NCI-H446 (cell line): ENCODE measurements at places on chromosomes 5 and 9.

- no peak for DNase-seq
Observed at GRCh38 chr5:20087299-20087698, 99.3 kb upstream of the CDH18 start.

GRCh38 chr5:36355516-36355915 lies 53.8 kb upstream of the RANBP3L start:
- DNase-seq, result no peak

DNA sequence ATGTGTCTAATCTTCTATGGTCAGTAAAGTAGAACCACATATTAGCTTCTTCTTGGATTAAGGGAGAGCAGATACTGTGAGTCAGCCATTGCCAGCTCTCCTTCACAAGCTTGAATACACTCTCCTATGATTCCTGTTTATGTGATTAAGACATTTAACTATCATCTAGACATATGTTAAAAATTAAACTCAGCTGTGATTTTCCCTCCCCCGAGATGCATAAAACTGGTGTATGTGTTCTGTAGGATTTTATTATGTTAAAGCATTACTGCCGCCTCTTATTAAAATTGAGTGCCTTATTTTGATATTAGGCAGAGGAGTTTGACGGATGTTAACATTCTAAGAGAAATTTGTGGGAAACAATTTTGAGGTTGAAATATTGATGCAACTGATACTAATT lies 114.6 kb downstream of the ACTBL2 start:
- DNase-seq, result no peak

- DNase-seq, result no peak
Observed at GRCh38 chr5:56305001-56305950, 72.1 kb upstream of the ANKRD55 start.

GRCh38 chr5:149151717-149152116 lies 10.4 kb downstream of the ABLIM3 start:
- no peak for DNase-seq

DNA sequence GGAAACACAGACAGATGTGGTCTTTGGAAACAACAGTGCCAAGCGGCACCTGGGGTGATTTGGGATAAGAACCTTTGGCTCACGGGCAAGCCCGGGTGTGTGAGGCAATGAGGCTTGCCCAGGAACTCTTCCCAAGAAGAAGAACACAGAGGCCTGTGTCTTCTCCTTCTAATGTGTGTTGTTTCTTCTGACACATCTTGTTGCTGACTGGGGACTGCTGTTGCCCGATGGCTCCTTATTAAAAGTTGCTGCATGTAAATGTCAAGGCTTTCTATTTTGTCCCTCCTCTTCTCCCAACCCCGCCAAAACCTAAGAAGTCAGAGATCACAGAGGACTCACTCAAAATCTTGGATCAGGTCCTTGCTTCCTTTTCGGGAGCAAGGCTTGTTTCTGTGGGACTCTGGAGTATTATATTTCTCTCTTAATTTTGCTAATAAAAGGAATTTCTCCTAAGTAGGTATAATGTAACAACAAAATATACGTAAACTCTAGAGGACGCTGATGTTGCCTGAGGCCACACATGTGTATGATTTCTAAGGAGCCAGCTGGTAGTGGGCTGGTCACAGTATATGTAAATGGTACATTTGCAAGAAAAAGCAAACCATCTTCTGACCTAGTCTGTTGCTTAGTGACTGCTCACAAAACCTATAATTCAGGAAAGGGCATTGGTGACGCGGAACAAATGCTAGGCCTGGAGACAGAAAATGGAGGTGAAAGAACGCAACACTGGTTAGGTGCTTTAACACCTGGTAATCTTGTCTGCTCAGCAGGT lies 232.5 kb downstream of the GADD45G start:
- no peak for DNase-seq

- DNase-seq, result no peak
Observed at GRCh38 chr9:112332214-112332613, 1.2 kb downstream of the PTBP3 start.

- DNase-seq, result no peak
Observed at GRCh38 chr5:131613423-131613822, 21.6 kb downstream of the RAPGEF6 start.

DNA sequence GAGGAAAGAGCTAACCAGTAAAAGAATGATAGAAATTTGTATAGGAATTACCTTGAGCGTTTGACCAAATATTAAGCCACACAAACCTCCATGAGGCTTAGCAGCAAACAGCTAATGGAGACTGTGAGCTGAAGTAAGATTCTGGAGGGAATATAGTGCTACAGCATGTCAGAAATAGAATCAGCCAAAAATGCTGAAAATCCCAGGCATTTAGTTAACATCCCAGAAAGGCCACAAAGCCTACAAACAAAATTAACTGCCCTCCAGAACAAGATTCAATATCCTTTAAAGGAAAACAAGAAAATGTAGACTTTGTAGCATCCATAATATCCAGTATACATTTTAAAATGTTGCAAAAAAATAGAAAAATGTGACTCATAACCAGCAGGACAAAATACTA lies 257.8 kb upstream of the TUSC1 start:
- no peak for DNase-seq

DNA sequence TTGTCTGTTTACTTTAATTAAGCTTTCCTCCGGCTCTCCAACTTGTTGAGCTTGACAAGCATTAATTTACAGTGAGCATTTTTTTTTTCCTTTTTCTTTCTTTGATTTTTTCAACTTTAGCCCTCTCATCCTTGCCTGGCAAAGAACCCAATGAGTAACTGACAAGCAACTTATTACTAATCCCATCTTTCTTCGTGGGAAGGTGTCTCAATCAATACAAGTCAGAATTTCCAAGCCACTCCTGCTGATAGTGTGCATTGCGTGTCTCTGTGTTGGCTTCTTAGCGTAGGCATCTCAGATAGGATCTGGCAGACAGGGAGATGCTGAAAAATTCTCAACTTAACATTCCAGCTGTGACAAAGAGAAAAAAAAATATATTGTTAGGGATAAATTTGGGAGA lies 527.7 kb upstream of the WWC1 start:
- no peak for DNase-seq

GRCh38 chr5:38188591-38188990 lies 69.8 kb upstream of the EGFLAM start:
- no peak for DNase-seq

DNA sequence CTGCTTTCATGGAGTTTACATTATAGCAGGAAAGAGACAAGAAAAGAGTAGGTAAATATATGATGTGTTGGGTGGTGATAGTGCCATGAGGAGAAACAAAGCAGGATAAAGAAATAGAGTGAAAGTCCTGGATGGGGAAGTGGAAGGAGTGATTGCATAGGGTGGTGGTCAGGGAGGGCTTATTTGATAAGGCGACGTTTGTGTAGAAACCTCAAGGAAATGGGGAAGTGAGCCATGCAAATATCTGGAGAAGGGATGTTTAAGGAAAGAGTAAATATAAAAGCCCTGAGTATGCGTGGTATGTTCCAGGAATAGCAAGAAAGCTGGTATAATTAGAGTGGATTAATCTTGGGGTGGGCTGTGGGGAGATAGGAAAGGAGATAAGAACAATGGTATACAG lies 134.7 kb upstream of the SV2C start:
- no peak for DNase-seq

- no peak for DNase-seq
Observed at GRCh38 chr5:67732921-67733320, 482.6 kb upstream of the PIK3R1 start.

DNA sequence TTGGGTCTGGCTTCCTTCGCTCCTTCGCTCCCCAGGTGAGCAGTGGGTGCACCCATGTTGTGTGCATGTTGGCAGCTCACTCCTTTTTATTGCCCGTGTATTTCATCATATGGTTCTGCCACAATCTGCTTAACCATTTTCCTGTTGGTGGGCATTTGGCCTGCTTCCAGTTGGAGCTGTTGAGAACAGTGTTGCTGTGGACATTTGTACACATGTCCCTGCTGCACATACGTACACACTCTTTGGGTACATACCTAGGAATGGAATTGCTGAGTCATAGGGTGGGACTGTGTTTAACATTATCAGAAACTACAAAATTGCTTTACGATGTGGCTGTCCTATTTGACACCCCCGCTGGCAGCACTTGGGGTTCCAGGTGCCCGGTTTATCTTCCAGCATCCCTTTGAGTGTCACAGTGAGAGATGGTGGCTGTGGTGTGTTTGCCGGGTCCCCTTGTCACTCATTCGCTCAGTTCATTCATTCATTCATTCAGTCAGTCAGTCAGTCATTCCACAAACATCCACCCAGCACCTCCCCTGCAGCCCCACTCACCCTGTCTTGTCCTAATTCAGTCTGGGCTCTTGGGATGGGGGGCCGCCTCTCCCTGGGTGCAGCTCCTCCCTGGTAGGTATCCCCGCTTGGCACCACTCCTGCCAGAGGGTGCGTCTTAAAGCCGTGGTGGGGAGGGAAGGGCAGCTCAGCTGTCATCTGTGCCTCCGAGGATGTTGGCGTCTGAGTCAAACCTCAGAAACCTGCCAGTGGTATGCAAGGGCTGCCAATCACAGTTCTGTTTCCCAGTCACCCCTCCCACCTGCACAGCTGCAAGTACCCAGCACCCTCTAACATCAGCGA lies 7.9 kb upstream of the FIBCD1 start:
- DNase-seq, result peak; percentile 9

GRCh38 chr5:136052692-136053335 lies 24.0 kb downstream of the TGFBI start:
- no peak for DNase-seq

- no peak for DNase-seq
Observed at GRCh38 chr9:31135567-31135966, 1248.9 kb upstream of the ACO1 start.

- DNase-seq, result no peak
Observed at GRCh38 chr9:129558063-129558550, 62.8 kb downstream of the C9orf50 start.

- no peak for DNase-seq
Observed at GRCh38 chr5:142382186-142382585, 57.4 kb upstream of the SPRY4 start.

GRCh38 chr9:95091601-95092261 lies 225.8 kb downstream of the FANCC start:
- DNase-seq, result no peak

GRCh38 chr5:150085950-150086715 lies at the start of gene CSF1R:
Gene CSF1R (minus strand): TSS chr5:150086554. CDS start chr5:150086427, 127 bp downstream.
- DNase-seq, result no peak

- DNase-seq, result no peak
Observed at GRCh38 chr5:1516615-1517601, 6.9 kb downstream of the LPCAT1 start.

DNA sequence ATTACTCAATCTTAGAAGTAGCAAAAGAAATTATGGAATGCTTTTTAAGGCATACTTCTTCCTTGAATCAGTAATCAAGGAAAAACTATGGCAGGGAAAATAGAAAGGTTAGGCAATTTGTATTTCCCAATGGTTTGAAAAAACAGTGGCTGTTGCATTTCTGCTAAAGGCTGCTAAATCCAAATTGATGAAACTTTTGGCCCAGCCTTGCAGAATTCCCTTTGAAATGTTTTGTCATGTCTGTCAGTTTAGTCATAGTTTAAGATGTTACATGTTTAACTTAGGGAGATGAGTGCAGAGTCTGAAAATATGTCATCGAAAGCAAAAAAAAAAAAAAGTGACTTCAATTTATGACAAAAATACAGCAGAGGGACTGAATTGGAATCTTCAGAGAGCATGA lies 878.9 kb upstream of the WWC1 start:
- no peak for DNase-seq

- no peak for DNase-seq
Observed at GRCh38 chr9:128389395-128390149, 18.4 kb downstream of the URM1 start.

DNA sequence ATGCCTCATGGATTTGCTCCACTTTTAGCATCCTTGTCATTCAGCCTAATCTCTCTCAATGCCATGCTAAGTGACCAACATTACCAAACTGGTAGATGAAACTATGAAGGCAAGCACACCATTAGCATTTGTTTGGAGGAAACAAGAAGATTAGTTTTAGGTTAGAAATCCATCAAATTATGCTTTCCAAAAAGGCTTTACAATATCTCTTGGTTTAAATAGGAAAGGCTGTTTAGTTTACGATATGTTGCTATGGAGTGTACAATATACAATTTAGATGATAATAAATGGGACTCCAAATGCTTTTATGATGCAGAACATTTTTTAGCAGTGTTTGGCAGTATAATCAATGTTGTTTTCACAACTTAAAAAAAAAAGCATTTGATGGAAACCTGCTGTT lies 47.8 kb upstream of the CTXN3 start:
- no peak for DNase-seq

DNA sequence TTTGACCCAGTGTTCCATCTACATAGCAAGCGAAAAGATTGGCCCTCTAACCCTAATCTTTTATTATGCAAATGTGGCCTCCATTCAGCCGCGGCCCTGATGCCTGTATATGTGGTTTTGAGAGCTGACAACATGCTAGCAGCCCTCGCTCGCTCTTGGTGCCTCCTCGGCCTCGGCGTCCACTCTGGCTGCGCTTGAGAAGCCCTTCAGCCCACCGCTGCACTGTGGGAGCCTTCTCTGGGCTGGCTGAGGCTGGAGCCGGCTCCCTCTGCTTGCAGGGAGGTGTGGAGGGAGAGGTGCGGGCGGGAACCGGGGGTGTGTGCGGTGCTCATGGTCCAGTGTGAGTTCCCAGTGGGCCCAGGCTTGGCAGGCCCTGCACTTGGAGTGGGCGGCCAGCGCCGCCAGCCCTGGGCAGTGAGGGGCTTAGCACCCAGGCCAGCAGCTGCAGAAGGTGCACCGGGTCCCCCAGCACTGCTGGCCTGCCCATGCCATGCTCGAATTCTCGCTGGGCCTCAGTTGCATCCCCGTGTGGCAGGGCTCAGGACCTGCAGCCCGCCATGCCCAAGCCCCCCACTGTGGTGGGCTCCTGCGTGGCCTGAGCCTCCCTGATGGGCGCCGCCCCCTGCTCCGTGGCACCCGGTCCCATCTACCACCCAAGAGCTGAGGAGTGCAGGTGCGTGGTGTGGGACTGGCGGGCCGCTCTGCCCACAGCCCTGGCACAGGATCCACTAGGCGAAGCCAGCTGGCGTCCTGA lies 757.5 kb upstream of the CTNND2 start:
- no peak for DNase-seq

DNA sequence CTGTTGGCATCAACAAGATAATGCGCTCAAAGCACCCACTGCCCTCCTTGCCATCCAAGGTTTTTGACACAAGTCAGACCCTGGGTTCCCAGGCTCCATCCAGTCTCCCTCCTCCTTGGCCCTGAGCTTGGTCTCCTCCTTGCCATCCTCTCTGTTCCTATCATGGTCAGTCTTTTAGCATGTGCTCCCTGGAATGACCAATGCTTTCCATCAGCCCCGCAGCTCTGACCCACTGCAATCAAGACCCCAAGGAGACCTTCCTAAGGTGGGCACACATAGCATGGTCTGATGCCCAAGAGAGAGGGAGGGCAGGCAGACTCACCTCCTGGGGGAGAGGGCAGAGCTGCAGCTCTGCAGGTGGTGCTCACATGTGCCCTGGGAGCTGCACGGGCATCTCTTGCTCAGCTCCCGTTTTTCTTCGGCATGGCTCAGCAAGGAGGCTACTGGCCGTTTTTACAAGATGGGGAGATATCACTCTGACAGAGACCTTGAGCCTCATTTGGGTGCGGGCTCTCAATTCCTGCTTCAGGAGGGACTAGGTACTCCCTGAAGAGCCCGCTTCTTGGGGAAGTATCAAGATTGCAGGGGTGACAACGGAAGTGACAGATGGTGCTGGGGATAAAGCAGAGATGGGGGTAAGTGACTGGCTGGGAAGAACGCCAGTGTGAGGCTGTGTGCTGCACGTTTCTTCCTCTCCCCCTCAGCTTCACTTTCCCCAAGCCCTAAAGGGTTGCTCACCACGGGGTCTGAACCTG lies 3.3 kb downstream of the SEPTIN8 start:
- no peak for DNase-seq
